ENCODE measurements at places on chromosomes 7 and 10.

DNA sequence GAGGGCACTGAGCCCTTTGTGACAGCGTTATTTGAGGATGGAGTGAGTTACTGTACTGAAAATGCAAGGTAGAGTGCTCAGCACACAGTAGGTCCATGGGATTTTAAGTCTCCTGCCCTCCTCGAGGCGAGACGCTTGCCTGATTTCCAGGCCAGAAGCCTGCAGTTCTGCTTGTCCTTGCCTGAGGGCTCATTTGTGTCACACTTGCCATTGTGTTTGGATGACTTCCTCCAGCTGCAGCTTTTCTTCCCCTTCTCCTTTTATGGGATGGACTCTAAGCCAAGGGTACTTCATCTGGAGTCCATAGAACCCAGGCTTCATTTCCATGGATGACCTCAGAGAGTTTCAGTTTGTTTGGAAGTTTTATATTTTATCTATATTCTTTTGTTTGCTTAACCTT is 304.2 kb upstream of the BMPER start:
- DNase-seq, result no peak

DNA sequence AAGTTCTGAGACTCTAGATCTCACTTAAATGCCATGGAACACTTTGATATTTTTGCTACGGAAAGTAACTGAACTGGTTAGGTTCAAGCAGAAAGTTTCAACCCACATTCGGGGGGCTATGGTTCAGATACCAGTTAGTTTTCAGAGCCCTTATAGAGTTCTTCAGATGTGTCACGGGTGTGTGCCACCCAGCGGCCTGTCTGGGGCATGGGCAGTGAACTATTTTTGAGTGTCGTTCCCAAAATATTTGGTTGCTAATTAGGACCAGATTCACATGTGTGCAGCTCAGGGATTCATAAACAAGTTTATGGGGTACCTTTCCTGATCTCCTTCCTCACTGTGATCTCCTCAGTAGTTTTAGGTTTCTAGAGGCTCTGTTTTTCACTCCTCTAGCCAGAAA is 271.9 kb downstream of the C7orf25 start:
- no peak for DNase-seq

- DNase-seq, result no peak
Measured at GRCh38 chr7:89085580-89085979, 290.0 kb upstream of the TEX47 start.

GRCh38 chr10:68550747-68551411 is 9.3 kb upstream of the TET1 start:
- no peak for DNase-seq

GRCh38 chr10:4837551-4837950 is 11.5 kb downstream of the AKR1E2 start:
- DNase-seq, result no peak

DNA sequence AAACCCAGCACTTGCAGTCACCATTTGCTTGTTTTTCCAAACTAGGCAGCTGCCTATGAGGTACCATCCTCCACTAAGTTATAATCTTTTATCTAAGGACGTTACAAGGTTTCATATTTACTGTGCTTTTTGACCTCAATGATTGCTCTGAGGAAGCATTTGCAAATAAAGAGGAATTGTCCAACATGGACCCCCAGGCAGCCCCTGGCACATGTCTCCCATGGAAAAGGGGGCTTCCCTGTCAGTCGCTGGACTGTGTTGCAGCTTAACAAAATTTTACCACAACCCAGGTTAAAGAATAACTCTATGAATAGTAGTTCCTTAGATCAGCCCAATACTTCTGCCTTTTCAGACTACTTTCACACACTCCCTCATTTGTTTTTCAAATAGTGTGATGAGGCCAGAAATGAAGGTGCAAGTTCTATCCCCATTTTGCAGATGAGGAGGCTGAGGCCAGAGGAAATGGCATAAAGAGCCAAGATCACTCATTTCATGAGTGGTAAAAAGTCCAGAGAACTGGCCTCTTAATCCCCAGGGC is 52.8 kb upstream of the ZPBP start:
- DNase-seq, result no peak

GRCh38 chr10:32271617-32272016 is 75.3 kb downstream of the EPC1 start:
- DNase-seq, result no peak

Measured in anterior cingulate cortex (tissue), 58 donors.